Fibroblast of lung (primary cell): ENCODE measurements at places on chromosomes 13 and 19. TPM values are rescaled to one million over a fixed set of nuclear protein-coding genes. Genes with fewer than 3 reads are reported as not detected.
A peak's percentile ranks its signal among the peaks of the same experiment; 100 is the strongest.

The ENOX1 gene
- 4.4 and 7.6 TPM in 2 replicates for total RNA-seq

DNA sequence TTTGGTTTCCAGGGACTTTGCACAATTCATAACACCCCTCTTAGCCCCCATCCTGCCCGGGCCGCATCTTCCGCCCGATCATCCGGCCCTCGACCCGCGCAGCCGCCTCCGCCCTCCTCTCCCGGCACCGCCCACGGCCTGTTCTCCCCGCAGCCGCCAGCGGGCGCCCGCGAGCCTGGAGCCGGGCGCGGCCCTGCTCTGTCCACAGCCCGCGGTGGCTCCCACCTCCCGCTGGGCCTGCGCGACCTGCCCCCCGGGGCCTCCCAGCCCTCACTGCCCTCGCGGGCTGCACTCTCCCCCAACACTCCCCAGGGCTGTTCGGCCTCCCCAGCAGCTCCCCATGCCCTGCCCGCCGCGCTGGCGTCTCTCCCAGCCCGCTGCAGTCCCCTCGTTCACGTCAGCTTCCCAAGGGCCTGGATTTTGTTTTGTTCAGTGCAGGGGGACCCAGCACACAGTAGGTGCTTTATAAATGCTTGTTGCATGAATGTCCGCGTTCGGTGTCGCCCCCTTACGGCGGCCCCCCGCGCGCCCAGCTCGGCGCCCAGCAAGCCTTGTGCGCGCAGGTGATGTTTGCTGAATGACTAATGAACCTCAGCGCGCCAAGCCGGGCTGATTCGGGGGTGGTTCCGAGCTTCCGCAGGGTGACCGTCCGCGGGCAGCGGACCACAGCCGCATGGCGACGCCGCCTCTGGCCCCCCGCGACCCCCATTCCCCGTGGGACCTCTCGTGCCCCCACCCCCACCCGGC lies 4.6 kb upstream of the APC2 start:
- no peak for DNase-seq
- peaks cover 3% of the 10 kb centered on the region for H3K4me1 ChIP-seq
- H3K27me3 ChIP-seq: peaks cover 31% of the 10 kb centered on the region

DNA sequence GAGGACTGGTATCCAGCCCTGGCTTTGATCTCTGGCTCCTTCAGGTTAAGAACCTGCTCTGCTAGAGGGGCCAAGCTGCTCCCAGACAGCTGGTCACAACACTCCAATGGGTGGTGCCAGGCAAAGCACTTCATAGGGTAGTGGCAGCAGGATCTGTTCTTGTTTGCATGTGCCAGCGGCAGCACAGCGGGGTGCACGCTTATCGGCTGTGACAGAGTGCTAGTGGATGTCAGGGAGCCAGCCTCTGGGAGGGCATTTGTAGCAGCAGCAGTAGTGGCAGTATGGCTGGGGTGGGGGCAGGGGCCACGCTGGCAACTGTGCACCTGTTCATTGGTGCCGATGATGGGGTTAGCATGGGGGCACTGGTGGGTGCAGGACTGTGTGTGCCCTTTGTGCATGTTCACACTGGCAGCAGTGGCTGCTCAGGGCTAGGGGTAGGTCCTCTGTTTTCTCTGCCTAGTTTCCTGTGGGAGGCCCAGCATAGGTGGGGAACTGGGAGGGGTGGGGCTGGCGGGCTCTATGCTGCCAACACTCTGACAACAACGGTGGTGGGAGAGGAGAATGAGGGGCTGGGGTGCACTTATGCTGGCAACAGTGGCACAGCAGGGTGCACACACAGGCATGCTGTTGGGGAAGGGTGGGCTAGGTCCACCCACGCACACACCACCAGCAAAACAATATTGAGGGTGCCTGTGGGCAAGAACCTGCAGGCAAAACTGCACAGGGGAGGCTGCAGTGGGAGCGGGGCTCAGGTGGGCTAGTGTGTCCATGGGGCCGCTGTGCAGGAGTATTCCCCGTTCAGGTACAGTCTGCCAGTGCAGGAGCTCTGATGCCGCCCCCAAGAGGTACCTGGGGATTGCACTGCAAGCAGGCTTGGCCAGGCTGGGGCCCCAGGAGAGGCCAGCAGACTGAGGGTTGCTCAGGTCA lies 19.3 kb downstream of the AP1M1 start:
- H3K27me3 ChIP-seq: no peaks in the 10 kb centered on the region
- no peak overlapping the region for H3K27ac ChIP-seq
- no peak for DNase-seq
- H3K4me3 ChIP-seq: no peak overlapping the region

GRCh38 chr19:28794301-28794700 lies 418.6 kb downstream of the UQCRFS1 start:
- DNase-seq: no peak
- no peaks in the 10 kb centered on the region for H3K4me1 ChIP-seq
- H3K4me3 ChIP-seq: no peak overlapping the region
- no peak overlapping the region for H3K27ac ChIP-seq
- H3K36me3 ChIP-seq: no peaks in the 10 kb centered on the region

- no peak overlapping the region for H3K27ac ChIP-seq
- peak; percentile 8 for DNase-seq
- no peaks in the 10 kb centered on the region for H3K4me1 ChIP-seq
- H3K4me3 ChIP-seq: peak overlapping the region; percentile 10
Measured at GRCh38 chr13:25046985-25047511, 48.9 kb upstream of the PABPC3 start.

GRCh38 chr13:102317593-102317992 lies 84.3 kb downstream of the FGF14 start:
- H3K27me3 ChIP-seq: no peaks in the 10 kb centered on the region
- H3K4me3 ChIP-seq: no peak overlapping the region
- H3K27ac ChIP-seq: no peak overlapping the region

- H3K36me3 ChIP-seq: no peaks in the 10 kb centered on the region
- H3K27ac ChIP-seq: no peak overlapping the region
- DNase-seq: peak; percentile 19
- no peak overlapping the region for H3K4me3 ChIP-seq
- peaks cover 4% of the 10 kb centered on the region for H3K4me1 ChIP-seq
Measured at GRCh38 chr13:101690871-101691270, 238.4 kb downstream of the ITGBL1 start.

DNA sequence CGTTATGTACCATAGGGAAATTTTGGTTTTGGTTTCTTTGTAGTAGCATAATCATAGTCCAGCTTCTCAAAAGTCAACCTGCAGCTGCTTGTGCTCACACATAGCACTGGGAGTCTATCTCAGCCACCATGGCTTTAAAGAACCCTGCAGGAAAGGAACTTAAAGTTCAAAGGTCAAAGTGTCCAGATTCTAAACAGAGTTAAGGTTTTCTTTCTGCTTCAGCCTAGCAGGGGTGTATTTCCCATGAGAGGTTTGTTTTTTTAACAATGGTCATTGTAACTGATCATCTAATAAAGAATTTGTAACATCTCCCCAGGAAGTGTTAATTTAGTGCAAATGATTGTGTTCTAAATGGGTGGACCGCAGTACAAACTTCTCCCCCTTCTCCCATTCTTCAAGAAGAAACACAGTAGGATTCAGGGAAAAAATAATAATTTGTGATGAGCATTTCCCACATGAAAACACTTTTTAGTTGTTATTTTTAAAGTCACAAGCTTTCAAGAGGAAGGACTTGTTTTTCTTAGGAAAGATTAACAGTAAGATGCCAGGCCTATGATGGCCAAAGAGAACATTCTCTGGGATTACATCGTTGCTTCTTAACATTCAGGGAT lies 168.0 kb downstream of the EFNB2 start:
- DNase-seq: no peak
- no peaks in the 10 kb centered on the region for H3K4me1 ChIP-seq
- H3K27me3 ChIP-seq: no peaks in the 10 kb centered on the region
- H3K27ac ChIP-seq: no peak overlapping the region
- no peaks in the 10 kb centered on the region for H3K36me3 ChIP-seq

DNA sequence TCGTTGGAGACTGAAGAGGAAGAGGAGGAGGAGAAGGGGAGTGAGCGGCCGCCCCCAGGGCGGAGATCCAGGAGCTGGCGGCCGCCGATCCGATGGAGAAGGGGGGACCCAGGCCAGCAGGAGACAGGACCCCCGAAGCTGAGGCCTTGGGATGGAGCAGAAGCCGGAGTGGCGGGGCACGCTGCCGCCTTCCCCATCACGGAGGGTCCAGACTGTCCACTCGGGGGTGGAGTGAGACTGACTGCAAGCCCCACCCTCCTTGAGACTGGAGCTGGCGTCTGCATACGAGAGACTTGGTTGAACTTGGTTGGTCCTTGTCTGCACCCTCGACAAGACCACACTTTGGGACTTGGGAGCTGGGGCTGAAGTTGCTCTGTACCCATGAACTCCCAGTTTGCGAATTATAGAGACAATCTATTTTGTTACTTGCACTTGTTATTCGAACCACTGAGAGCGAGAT lies 1.8 kb downstream of the GADD45B start:
- peak overlapping the region; percentile 97 for H3K4me3 ChIP-seq
- peaks cover 8% of the 10 kb centered on the region for H3K36me3 ChIP-seq
- H3K4me1 ChIP-seq: no peaks in the 10 kb centered on the region
- peak; percentile 58 for DNase-seq
- peak overlapping the region; percentile 90 for H3K27ac ChIP-seq
- H3K27me3 ChIP-seq: no peaks in the 10 kb centered on the region

- H3K36me3 ChIP-seq: peaks cover 7% of the 10 kb centered on the region
- DNase-seq: peak; percentile 65
- H3K27ac ChIP-seq: no peak overlapping the region
- H3K4me3 ChIP-seq: peak overlapping the region; percentile 41
- H3K27me3 ChIP-seq: no peaks in the 10 kb centered on the region
- H3K4me1 ChIP-seq: peaks cover 3% of the 10 kb centered on the region
Measured at GRCh38 chr13:109785141-109785891, 1.1 kb downstream of the IRS2 start.

DNA sequence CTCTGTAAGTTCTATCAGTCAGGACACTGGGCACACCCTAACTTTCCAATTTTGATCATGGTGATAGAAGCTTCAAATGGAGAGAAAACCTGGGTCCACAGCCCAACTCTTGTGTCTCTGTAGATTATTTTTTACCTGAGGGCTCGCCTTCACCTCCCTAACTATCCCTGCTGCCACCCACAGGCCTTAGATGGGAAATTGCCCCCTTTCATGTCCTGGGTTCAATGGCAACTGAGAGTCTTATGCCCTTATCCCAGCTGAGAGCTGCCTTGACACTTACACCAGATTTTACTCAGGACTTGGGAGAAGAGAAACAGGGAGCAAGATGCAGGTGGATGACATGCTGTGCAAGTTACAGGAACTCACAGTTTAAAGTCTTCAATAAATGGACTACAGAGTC lies 81.7 kb downstream of the RAP2A start:
- no peaks in the 10 kb centered on the region for H3K4me1 ChIP-seq
- H3K4me3 ChIP-seq: no peak overlapping the region
- no peaks in the 10 kb centered on the region for H3K27me3 ChIP-seq
- no peak for DNase-seq
- no peaks in the 10 kb centered on the region for H3K36me3 ChIP-seq

DNA sequence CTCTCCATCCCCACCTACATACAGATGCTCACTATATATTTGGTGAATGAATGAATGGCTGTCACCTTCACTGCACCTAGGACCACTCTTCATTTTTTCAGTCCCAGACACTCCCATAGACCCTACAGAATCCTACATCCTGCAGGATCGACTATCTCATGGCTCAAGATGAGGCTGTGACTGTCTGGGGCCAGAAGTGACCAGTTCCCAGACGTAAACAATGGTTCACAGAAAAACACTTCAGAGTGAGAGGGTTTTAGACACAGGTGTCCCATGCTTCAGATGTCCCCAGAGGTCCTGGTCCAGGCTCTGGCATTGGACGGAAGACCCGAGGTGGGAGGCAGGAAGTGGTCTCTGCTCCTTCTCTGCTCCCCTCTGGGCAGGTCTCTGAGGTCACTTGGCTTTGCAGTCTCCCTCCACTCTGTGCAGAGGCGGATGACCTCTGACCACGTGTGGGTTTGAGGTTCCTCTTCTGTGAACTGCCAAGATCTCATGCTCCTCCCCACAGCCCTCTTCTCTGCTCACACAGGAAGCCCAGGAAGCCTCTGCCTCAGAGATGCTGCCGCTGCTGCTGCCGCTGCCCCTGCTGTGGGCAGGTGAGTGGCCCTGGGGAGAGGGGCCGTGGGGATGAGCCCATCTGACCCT lies 24.9 kb downstream of the SIGLEC7 start:
- H3K4me3 ChIP-seq: no peak overlapping the region
- no peaks in the 10 kb centered on the region for H3K36me3 ChIP-seq
- H3K27ac ChIP-seq: no peak overlapping the region
- H3K4me1 ChIP-seq: no peaks in the 10 kb centered on the region
- no peak for DNase-seq

GRCh38 chr19:3370214-3370720 lies 3.9 kb downstream of the NFIC start:
- peak; percentile 54 for DNase-seq
- H3K27ac ChIP-seq: peak overlapping the region; percentile 84
- no peaks in the 10 kb centered on the region for H3K27me3 ChIP-seq
- H3K4me1 ChIP-seq: peaks cover 28% of the 10 kb centered on the region

DNA sequence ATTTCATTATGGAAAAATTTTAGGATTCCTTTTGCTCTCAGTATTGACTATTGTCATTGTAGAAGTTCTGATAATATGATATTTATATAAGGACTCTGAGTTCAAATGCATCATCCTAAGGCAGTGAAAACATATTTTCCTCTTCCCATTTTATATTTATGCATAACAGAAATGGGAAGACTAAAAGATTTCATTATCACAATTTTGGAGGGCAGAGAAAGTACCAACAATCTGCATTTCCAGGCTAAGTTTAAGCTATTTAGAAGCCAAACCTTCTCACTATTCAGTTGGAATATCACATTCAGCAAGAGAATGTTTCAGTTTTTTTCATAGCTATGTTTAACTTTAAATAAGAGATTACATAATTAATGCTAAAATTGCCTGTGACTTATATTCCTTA lies 558.5 kb upstream of the GPC6 start:
- no peaks in the 10 kb centered on the region for H3K27me3 ChIP-seq
- no peak for DNase-seq
- no peak overlapping the region for H3K4me3 ChIP-seq
- no peak overlapping the region for H3K27ac ChIP-seq

GRCh38 chr19:40280608-40281221 lies 4.4 kb downstream of the AKT2 start:
- peaks cover 15% of the 10 kb centered on the region for H3K4me1 ChIP-seq
- H3K4me3 ChIP-seq: no peak overlapping the region
- H3K36me3 ChIP-seq: peaks cover 7% of the 10 kb centered on the region
- H3K27me3 ChIP-seq: no peaks in the 10 kb centered on the region

- no peaks in the 10 kb centered on the region for H3K4me1 ChIP-seq
- peak; percentile 6 for DNase-seq
- no peaks in the 10 kb centered on the region for H3K36me3 ChIP-seq
- H3K27ac ChIP-seq: peak overlapping the region; percentile 61
- peak overlapping the region; percentile 86 for H3K4me3 ChIP-seq
Measured at GRCh38 chr19:12364391-12365235, 870 bp downstream of the ZNF442 start.

GRCh38 chr13:43787997-43788396 lies 1.2 kb upstream of the ENOX1 start:
- H3K36me3 ChIP-seq: no peaks in the 10 kb centered on the region
- peaks cover 3% of the 10 kb centered on the region for H3K4me1 ChIP-seq
- DNase-seq: peak; percentile 39
- peak overlapping the region; percentile 66 for H3K4me3 ChIP-seq

GRCh38 chr13:101092985-101093384 lies 323.3 kb downstream of the NALCN start:
- no peaks in the 10 kb centered on the region for H3K36me3 ChIP-seq
- no peaks in the 10 kb centered on the region for H3K27me3 ChIP-seq
- no peaks in the 10 kb centered on the region for H3K4me1 ChIP-seq
- DNase-seq: no peak
